Fibroblast of villous mesenchyme (primary cell): ENCODE measurements at places on chromosomes 11 and 22. TPM values are rescaled to one million over a fixed set of nuclear protein-coding genes. Genes with fewer than 3 reads are reported as not detected.

Gene NPTXR
- total RNA-seq = 0.64 and 0.86 TPM in 2 replicates

Gene APOA1
- total RNA-seq = not detected in 2 replicates

Gene HOATZ
- total RNA-seq = not detected in 2 replicates

Gene PDGFB
- 7.7 and 11.7 TPM in 2 replicates for total RNA-seq

Gene SLC22A6
- not detected in 2 replicates for total RNA-seq

Gene KCNJ11
- not detected in 2 replicates for total RNA-seq

Gene SHISAL1
- 3.0 and 4.5 TPM in 2 replicates for total RNA-seq

Gene ANO5
- total RNA-seq = under 0.01 and 0.32 TPM in 2 replicates

Gene VPS51
- 104 and 169 TPM in 2 replicates for total RNA-seq

Gene TP53I11
- total RNA-seq = 25.8 and 38.4 TPM in 2 replicates
